ENCODE measurements at places on chromosomes 2 and 18.

DNA sequence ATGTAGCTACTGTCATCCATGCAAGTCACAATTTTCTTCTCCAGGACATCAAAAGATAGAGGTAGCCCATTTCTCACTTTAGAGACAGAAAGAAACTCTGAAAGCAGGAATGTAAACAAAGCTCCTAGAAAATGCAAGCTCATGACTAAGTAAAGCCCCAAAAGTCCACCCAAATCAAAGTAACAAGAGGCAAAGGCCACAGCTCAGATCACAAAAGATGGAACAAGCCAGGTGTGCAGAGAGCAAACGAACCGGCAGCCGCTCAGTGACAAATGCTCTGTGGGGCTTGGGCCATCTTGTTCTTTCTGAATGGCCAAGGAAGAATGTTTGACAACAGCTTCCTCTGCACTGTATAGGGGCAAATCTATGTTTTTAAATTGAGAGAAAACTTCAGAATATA, 201.0 kb downstream of the CYRIA start:
- DNase-seq: no peak

GRCh38 chr18:80253871-80254492, 6.7 kb upstream of the PARD6G start:
- peak; percentile 9 for DNase-seq

DNA sequence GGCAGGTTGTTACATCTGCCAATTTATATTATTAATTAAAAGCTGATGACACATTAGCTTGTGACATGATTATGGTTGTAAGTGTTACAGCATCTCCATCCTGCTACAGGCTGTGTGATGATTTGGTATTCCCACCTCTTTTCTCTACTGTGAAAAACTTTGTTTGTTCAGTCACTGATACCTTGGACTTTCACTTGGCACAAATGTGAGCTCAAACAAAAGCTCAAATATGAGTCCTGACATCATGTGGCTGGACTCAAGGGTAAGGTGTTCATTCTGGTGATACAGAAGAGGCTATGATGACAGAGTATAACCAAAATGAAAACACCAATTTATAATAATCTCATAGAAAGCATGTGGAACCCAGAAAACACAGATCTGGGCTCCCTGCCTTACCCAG, 11.4 kb upstream of the IL36A start:
- DNase-seq: no peak

DNA sequence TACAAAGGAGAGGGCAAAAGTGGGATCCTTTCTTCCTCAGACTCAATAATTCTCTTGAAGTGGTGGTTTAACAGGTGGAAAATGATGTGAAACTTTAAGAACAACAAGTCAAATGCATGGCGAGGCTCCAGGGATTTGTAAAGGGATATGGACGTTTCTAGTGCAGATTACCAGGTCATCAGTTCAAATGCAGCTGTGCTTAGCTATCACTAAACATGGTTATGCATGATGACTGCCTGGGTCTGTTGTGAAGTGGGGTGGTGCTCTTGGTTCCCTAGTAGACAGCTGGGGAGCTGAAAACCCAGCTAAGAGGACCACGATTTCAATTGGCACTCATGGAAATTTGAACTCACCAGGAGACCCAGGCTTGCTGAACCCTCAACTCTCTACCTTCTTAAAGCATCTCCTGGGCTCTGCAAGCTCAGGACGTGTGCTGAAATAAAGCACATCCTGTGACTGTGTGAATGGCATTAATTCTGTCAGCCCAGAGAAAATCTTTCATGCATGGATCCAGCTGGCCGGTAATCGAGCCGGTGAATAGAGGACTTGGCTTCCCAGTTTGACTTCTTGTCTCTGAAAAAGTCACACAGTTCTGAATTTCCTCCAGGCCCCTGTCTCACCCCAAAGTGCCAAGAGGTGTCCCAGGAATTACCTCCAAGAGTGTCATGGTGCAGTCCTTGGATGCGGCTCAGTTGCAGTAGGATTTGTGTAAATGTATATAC, 146.1 kb downstream of the MTX2 start:
- no peak for DNase-seq

DNA sequence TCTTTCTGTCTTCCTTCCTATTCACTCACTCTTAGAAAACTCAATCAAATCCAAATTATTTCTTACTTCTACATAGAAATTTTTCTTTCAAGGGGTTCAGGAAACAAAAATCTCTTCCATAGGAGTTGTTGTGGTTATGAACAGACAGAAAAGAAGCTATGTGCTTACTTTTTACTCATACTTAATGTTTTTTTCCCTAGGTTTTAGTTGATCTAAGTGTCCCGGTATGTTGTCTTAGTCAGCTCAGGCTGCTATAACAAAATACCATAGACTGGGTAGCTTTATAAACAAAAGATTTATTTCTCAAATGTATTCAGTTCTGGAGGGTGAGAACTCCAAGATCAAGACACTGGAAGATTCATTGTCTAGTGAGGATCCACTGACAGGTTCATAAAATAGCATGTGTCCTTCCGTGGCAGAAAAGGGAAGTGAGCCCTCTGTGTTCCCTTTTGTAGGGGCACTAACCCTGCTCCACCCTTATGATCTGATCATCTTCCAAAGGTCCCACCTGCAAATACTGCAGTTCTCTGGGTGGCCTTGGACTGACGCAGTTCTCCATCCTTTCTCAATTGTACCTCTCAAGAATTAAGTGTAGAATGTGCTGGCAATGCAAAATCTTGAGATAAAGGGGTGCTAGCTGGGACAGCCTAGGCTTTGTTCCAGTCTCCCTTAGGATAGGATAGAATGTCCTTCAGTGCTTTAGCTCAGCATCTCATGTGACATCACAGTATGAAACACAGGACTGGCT, 14.4 kb upstream of the VRK2 start:
- DNase-seq: no peak

DNA sequence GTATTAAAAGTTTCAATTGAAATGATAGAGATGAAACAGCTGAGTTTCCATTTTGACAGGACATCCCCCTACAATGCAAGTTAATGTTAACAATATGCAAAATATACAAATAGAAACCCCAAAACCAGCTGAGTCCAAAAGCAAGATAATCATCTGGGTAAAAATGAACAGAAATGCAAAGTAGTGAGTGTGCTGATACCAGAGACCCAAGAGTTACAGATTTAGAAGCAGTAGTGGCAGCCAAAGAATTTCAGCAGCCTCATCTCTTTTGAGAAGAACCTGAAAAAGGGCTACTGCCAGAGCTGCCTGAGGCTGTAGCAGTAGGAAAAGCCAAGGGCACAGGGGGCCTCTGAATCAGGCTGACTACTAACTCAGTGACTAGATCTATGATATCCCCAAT, 82.6 kb downstream of the THADA start:
- no peak for DNase-seq

DNA sequence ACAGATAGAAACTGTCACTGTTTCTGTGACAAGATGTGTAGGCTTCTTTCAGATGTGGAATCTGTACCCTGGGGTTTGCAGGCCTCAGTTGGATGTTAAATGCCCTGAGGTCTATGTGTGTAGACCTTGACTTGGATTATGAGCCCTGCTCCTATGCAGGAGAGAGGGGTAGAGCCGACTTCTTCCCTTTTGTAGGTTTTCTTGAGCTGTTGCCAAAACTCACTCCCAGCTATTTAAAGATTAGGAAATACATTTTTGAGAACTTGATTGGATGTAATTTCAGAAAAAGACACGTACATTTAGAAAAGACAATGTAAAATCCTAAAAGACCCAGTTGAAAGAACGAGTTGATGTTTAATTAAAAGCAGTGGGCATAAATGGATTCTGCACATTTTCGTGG, 374.8 kb downstream of the SLC4A3 start:
- DNase-seq: no peak

DNA sequence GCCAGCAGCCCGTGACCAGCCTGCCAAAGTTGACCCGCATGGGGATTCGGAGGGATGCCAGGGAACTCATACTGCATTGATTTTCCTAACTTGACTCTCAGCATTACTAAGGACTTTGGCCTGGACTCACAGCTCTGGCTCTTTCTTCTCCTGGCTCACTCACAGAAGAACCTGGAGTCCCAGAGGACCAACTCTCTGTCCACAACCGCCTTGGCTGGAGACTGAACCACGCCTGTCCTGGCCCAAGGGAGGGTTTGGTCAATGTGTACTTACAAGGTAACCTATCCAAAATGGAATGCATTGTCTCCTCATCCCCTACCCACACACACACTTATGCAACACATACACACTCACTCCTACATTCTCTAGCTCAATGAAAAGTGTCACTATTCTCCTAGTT, 135.6 kb upstream of the KLHL29 start:
- DNase-seq: no peak

GRCh38 chr2:151770995-151771394, 36.7 kb upstream of the NEB start:
- DNase-seq: no peak

DNA sequence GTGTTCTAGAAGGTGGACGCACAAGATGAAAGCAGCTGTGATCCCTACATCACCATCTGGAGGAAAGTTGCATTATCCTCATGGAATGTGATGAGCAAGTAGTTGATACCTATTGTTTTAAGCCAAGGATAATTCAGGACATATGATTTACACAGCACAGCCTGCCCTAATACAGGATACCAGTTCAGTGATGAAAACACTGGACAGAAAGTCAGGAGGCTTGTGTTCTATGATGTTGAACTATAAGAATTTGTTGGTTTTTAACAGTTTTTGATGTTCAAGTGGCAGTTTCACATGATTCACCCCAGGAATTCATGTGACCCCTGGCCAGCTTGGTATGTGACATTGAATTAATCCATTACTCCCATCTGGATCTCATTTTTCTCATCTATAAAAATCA, 6.2 kb upstream of the CHST10 start:
- DNase-seq: no peak

GRCh38 chr2:123207245-123207644, 817.8 kb upstream of the CNTNAP5 start:
- DNase-seq: no peak

Data from stimulated activated CD4-positive, alpha-beta T cell treated with anti-CD3 and anti-CD28 coated beads, Interleukin-15, amount 100 ng/mL, for 24 hours (primary cell).